Activated CD4-positive, alpha-beta memory T cell treated with anti-CD3 and anti-CD28 coated beads for 36 hours (primary cell): ENCODE measurements at places on chromosomes 12 and 14. TPM values are rescaled to one million over a fixed set of nuclear protein-coding genes. Genes with fewer than 3 reads are reported as not detected.
A peak's percentile ranks its signal among the peaks of the same experiment; 100 is the strongest.

The DPF3 gene
- total RNA-seq = 0.39 TPM

The VEZT gene
- 50.7 TPM for total RNA-seq

The ACACB gene
- 12.7 TPM for total RNA-seq

The PLEK2 gene
- total RNA-seq = 4.1 TPM

The TMEM132C gene
- total RNA-seq = not detected

The KLRD1 gene
- total RNA-seq = 0.22 TPM

The EFS gene
- total RNA-seq = not detected

The CLEC7A gene
- not detected for total RNA-seq

The LDHB gene
- 1,884 TPM for total RNA-seq

The GOLGA5 gene
- total RNA-seq = 22.5 TPM

GRCh38 chr12:91630596-91631293, 448.1 kb upstream of the DCN start:
- no peak for DNase-seq

DNA sequence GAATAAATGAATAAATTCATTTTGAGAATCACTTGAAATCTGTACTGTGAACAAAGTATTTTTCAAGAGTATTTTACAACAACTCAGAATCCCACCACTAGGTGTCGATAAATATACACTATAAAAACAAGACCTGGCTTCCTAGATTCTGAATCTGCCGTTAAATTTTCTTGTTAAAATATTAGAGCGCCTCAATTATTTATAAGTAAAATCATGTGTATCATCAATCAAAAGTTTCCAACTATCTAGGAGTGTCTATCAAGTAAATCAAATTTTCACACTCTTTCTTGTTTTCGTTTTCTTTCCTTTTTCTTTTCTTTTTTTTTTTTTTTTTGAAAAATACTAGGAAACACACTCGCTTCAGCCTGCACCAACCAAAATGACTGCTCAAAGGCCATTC, 179.2 kb upstream of the DCN start:
- DNase-seq = no peak

DNA sequence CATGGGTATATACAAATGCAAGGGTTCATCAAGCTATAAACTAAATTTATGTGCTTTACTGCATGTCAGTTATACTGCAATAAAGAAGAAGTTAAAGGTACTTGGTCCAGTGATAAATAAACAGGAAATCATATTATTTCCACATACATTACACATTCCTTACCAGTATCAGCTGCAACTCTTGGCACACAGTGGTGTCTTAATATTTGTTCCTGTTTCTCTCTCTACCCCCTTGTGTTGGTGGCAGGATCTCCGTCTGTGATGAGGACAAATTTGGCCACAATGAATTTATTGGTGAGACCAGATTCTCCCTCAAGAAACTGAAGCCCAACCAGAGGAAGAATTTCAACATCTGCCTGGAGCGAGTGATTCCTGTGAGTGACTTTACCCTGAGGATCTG, 19.2 kb upstream of the OAS1 start:
- DNase-seq = no peak

GRCh38 chr12:111953455-111953854, 59.5 kb downstream of the TMEM116 start:
- DNase-seq = no peak

GRCh38 chr12:106197906-106198623, 49.8 kb downstream of the CKAP4 start:
- DNase-seq = no peak

GRCh38 chr12:114876968-114877680, 193.1 kb upstream of the TBX3 start:
- DNase-seq = no peak

DNA sequence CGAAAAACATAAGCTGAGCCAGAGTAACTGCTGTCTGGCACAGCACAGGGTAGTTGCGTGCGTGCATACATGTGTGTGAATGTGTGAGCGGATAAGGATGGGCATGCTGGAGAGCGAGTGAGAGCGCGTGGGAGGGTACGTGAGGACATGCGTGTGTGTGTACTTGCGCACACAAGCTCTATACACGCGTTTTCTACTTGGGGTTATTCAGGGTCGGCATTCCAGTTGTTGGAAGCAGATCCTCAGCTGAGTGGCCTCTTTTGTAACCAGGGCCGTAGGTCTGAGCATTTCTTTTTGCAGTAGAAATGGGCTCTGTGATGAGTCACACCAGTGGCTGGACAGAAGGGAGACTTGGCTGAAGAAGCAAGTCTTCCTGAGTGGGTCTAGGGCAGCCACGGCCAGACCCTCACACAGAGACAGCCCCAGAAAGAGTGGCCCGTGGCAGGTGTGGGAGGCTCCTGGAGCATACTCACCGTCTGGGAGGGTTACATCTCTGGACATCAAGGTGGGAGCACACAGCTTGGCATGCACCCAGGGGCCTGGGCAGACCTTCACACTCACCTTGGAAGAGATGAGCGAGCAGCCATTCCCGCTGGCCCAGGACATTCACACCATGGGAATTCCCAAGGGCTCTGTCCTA, 78.0 kb downstream of the LRRC74A start:
- DNase-seq = no peak

DNA sequence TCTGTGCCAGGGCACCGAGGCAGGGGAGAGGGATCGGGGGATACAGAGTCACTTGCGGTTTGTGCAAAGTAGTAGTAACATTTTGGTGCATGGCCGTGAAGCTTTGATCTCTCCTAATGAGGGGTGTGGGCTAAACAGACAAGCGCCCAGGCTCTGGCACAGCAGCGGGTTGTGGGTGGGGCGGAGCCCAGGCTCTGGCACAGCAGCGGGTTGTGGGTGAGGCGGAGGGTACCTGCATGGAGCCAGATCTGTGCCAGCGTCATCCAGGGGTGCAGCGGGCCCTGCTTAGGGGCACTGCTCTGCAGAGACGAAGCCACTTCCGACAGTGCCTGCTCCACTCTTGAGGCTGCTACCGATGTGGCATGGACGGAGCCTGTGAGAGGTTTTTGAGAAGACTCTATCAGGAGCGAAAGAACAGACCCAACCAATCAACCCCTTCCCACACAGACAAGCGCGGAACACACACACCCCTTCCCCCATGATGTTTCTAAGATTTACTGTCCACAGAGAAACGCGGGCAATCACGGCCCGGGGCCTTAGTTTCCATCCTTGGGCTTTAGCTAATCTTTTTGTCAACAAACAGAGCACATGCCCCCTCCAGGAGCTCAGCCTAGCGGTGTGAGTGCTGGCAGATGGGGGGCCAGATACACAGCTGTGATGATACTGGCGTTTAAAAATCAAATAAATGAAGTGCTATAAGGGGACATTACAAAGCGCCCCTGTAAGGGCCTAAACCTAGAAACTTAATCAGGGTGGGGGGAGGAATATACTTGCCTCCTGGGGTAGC, 196.6 kb downstream of the CALM1 start:
- DNase-seq = no peak

- no peak for DNase-seq
Measured at GRCh38 chr12:67472539-67472938, 176.0 kb upstream of the DYRK2 start.

- DNase-seq = no peak
Measured at GRCh38 chr12:31524791-31525495, 66.0 kb downstream of the DENND5B start.

DNA sequence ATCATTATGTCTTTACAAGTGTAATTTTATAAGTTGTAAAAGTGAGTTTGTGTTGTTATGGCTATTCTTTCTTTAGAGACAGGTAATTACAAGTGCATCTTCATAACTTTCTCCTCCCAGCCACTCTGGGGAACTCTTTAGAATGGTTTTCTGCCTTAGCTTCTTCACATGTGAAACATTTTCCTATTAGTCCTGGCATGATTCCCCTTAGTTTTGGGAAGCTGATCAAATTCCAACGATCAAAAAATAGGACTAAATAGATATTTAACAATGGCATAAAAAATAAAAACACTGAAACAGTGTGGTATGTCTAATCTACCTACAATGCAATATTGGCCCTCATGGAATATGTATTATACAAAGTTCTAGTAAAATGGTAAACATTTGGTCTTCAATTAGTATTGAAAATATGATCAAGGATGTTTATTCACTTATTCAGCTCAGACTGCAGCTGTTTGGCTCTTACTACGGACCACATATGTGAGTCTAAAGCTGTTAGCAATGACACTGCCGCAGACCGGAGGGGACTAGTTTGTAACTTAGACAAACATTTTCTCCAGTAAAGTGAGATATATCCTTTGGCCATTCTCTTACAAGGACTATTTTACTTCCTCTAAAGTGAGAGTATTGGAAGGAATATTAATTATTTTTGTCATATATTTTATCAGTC, 890.8 kb upstream of the USP15 start:
- DNase-seq = no peak

GRCh38 chr12:116441292-116441691, 117.9 kb upstream of the MAP1LC3B2 start:
- DNase-seq = no peak

- DNase-seq = no peak
Measured at GRCh38 chr12:6337958-6338433, 3.9 kb downstream of the TNFRSF1A start.

DNA sequence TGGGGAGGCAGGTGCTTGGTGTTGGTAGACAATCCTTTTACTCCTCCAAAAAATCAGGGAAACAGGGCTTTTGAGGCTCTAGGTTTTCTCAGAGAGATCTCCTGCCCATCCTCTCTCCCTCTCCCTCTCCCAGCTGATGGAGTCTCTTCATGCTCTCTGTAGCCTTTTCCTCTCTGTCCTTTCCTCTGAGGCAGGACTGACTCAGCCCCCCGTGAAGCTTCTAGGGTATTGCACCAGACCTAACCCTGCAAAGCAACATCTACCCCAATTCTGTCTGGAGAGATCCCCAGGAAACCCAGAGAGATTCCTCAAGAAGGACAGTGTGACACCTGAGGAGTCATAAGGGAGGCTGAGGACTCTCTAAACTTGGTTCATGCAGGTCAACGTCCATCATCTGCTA, 66.4 kb downstream of the CRACR2A start:
- DNase-seq = no peak

- no peak for DNase-seq
Measured at GRCh38 chr14:82341261-82341810, 807.7 kb upstream of the SEL1L start.

DNA sequence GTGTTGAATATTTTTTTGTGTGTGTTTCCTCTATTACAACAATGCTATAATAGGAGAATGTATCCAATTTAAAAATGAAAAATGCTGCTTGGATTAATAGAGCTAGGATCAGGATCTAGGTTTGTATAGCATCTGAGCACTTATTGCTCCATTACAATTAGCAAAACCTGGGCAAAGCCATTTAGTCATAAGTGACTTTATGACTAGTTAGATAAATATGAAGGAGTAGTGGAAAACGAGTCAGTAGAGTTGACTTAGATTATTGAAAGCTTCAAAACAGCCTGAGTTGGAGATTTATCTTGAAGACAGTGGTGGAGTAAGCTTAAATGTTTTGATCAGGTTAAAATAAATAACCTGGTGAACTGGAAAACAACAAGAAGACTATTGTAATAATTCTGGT, 2.8 kb downstream of the MED21 start:
- DNase-seq = no peak

GRCh38 chr12:77477907-77478533, 352.7 kb upstream of the NAV3 start:
- no peak for DNase-seq

DNA sequence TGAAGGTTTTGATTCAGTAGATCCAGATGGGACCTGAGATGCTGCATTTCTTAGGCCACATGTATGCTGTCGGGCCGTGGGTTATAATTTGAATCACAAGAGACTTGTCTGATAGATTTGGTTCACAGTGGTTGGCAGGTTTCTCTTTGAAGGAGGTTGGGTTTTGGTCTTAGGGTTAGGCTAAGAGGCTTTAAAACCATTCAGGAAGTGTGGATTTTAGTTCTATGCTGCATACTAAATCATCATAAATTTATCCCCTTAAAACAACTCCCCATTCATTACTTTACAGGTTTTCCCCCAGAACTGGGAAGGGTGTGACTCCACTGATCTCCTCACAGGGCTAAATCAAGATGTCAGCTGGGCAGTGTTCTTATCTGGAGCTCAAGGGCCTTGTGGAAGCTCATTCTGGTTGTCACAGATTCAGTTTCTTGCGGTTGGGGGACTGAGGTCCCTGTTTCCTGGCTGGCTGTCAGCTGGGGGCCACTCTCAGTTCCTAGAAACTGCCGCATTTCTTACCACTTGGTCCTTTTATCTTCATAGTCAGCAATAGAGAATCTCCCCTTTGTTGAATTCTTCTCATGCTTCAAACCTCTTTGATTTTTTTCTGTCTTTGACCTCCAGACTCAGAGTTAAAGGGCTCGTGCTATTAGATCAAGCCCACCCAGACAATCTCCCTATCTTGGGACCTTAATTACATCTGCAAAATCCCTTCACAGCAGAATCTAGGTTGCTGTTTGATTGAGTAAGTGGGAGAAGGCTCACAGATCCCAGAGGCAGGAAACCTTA, 20.6 kb upstream of the PCNX1 start:
- peak; percentile 79 for DNase-seq

GRCh38 chr12:100926669-100927248, 132.2 kb downstream of the ANO4 start:
- no peak for DNase-seq

DNA sequence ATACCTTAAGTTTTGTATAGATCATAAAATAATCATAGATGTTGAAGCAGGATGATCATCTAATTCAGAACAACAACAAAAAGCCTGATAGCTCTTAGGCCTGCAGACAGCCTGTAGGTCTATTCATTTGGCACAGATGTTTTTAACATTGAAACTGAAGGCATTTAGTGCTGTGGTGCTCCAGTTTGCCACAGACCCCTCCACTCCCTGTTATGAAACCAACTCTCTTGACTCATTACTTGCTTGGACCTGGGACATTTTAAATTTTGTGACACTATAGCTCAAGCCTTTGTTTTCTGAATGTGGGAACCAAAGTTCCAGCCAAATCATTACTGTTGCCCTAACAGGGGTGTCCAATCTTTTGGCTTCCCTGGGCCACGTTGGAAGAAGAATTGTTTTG, 9.1 kb downstream of the PRKCH start:
- DNase-seq = peak; percentile 70

- no peak for DNase-seq
Measured at GRCh38 chr12:132012919-132013568, 63.3 kb downstream of the EP400 start.

DNA sequence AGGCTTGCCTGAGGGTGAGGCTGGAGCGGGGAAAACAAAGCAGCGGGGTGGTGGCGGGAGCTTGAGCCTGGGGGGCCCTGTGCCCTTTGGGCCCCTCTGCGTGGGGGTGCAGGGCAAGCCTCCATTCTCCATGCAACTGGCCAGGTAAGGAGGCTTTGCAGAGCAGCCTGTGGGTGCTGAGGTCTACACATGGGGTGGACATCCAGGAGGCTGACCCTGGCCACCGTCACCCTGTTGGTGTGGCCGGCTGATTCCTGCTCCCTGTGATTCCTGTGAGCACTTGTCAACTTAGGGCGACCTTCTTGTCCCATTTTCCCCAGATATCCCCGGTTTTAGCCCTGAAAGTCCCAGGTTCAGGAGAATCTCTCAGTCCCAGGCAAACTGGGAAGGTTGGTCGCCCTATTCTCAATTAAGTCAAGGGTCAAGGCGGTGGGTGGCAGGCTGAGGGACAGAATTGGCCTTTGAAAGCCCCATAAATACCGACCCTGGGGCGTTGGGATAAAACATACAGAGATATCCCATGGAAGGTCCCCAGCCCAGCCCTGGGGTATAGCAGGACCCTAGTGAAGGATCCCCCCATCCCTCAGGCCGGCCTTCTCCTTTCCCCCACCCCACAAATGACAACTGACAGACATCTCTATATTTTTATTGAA, 70.5 kb downstream of the PRIMA1 start:
- DNase-seq = no peak

- DNase-seq = no peak
Measured at GRCh38 chr14:85607651-85608081, 77.7 kb downstream of the FLRT2 start.
